Epithelial cell of alveolus of lung (primary cell): ENCODE measurements at places on chromosomes 16 and 17. TPM values are rescaled to one million over a fixed set of nuclear protein-coding genes. Genes with fewer than 3 reads are reported as not detected.

The MRPL38 gene
- total RNA-seq, result 26.5 and 28.3 TPM in 2 replicates

The CX3CL1 gene
- 0.91 TPM in 1 of 2 replicates, not detected in the other for total RNA-seq

The SUZ12 gene
- 15.0 and 15.3 TPM in 2 replicates for total RNA-seq

The CD300C gene
- not detected in 2 replicates for total RNA-seq

The PLEKHG4 gene
- total RNA-seq, result 14.4 and 23.2 TPM in 2 replicates

The SULT1A2 gene
- 0.52 and 0.72 TPM in 2 replicates for total RNA-seq

The GDE1 gene
- total RNA-seq, result 58.6 and 67.8 TPM in 2 replicates

The ABCA9 gene
- 0.13 and 0.96 TPM in 2 replicates for total RNA-seq

The VASN gene
- 94.0 and 148 TPM in 2 replicates for total RNA-seq

The KAT8 gene
- total RNA-seq, result 22.1 and 43.8 TPM in 2 replicates

The BRICD5 gene
- total RNA-seq, result 0.13 and 1.2 TPM in 2 replicates

The CCL14 gene
- total RNA-seq, result not detected in 2 replicates

The TNFRSF13B gene
- total RNA-seq, result not detected in 2 replicates

The TNFSF13 gene
- total RNA-seq, result 4.1 and 4.9 TPM in 2 replicates

The PRCD gene
- 3.7 and 14.2 TPM in 2 replicates for total RNA-seq

The SLFN14 gene
- not detected in 2 replicates for total RNA-seq

The SNAI3 gene
- 0.26 TPM in 1 of 2 replicates, not detected in the other for total RNA-seq

The LRRC75A gene
- total RNA-seq, result 0.13 TPM in 1 of 2 replicates, not detected in the other

The TBC1D10B gene
- 40.4 and 40.9 TPM in 2 replicates for total RNA-seq

The NPW gene
- 5.6 and 6.6 TPM in 2 replicates for total RNA-seq

The SEPTIN12 gene
- total RNA-seq, result not detected in 2 replicates

The LYRM9 gene
- 9.6 and 11.2 TPM in 2 replicates for total RNA-seq

The VMO1 gene
- not detected in 2 replicates for total RNA-seq

The PNMT gene
- not detected in 2 replicates for total RNA-seq

The CCL2 gene
- 8.6 and 324 TPM in 2 replicates for total RNA-seq

The IGSF6 gene
- not detected in 2 replicates for total RNA-seq

The CCL1 gene
- total RNA-seq, result not detected in 2 replicates

The TBX2 gene
- 38.9 and 324 TPM in 2 replicates for total RNA-seq

The SLC16A13 gene
- total RNA-seq, result 0.16 and 1.7 TPM in 2 replicates

The IRX3 gene
- 0.48 and 0.91 TPM in 2 replicates for total RNA-seq

The TBC1D26 gene
- 0.24 TPM in 1 of 2 replicates, not detected in the other for total RNA-seq

The USP6 gene
- total RNA-seq, result 0.24 TPM in 1 of 2 replicates, not detected in the other

The PRR35 gene
- total RNA-seq, result not detected in 2 replicates

The SERPINF2 gene
- total RNA-seq, result 0.88 TPM in 1 of 2 replicates, not detected in the other

The TBC1D3E gene
- total RNA-seq, result not detected in 2 replicates

The HSD17B1 gene
- total RNA-seq, result 0.48 and 11.4 TPM in 2 replicates

The GPRC5B gene
- total RNA-seq, result 10.2 and 37.1 TPM in 2 replicates

The C16orf46 gene
- total RNA-seq, result 0.13 and 0.88 TPM in 2 replicates

The ALOXE3 gene
- not detected in 2 replicates for total RNA-seq

The HSD17B2 gene
- total RNA-seq, result 8.3 TPM in 1 of 2 replicates, not detected in the other

The ITGAX gene
- not detected in 2 replicates for total RNA-seq

The HEATR9 gene
- not detected in 2 replicates for total RNA-seq

The FBXO39 gene
- 0.52 TPM in 1 of 2 replicates, not detected in the other for total RNA-seq

The PRKCA gene
- total RNA-seq, result 16.3 and 31.3 TPM in 2 replicates

The CDK3 gene
- total RNA-seq, result 0.78 and 3.7 TPM in 2 replicates

The SLC5A10 gene
- not detected in 2 replicates for total RNA-seq

The CHD9NB gene
- total RNA-seq, result 0.08 and 1.2 TPM in 2 replicates

The KRTAP2-1 gene
- not detected in 2 replicates for total RNA-seq

The CIBAR2 gene
- total RNA-seq, result not detected in 2 replicates

The CLEC19A gene
- total RNA-seq, result not detected in 2 replicates
